ENCODE measurements at places on chromosomes 4 and X.

DNA sequence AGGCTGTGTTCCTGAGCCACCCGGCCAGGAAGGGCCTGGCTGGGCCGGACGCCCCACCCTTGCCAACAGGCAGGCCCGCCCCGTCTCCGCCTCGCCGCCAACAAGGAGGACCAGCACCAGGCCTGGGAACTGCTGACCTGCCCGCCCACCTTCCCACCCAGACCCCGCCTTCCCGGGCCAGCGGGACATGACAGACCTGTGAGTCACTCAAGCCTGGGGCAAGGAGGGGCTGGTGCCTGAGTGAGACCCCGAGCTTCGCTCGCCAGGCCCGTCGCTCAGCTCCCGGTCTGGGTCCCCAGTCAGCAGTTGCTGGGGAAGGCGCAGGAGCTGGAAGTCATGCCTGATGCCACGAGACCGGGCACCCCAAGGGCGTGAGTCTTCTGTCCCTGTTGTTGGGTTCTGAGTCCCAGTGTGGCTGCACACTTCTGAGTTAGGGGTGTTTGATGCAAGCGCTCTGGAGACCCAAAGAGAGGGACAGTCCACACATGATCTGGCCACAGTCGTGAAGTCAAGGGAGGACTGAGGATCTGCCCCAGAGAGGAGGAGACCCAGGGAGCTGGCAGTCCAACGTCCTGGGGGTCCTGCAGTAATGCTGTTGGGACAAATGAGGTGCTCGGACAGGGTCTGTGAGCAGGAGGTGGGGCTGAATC is at the start of gene DNASE1L1:
Gene DNASE1L1 (minus strand): TSS at position 33 of the 650 bp plus-strand sequence. CDS start 3,686 bp downstream, outside the sequence.
- H3K4me1 ChIP-seq: peaks cover 7% of the 10 kb centered on the region
- peak within 1 kb of the TSS; percentile 60 for H3K4me3 ChIP-seq
- no peaks in the 10 kb centered on the region for H3K27me3 ChIP-seq

DNA sequence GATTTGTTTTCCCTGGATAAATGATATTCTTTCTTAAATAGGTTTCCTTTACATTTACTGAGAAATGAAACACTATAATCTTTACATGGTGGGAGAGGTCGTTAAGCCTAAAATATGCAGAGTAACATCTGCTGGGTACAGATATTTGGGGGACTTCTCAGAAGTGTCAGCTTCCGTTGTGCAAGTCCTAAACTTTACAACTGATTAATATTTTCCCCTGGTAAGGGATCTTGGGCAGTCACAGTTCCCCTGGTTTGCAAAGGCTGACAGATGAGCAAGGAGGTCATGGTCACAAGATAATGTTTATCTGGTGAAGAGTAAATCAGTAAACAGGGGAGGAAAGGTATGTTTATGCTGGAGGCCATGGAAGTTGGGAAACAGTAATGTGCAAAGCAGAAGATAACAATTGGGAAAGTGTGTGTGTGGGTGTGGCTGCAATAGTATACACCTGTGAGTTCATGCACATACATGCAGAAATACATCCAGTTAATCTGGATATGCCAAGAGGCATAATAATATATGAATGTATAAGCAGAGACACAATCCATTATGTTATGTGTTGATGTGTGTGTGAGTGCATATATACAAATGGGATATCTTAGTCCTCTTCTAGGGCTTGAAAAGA is 508.2 kb upstream of the FAM241A start:
- no peak overlapping the region for H3K4me3 ChIP-seq
- H3K4me1 ChIP-seq: no peaks in the 10 kb centered on the region
- H3K36me3 ChIP-seq: no peaks in the 10 kb centered on the region
- no peak for DNase-seq

DNA sequence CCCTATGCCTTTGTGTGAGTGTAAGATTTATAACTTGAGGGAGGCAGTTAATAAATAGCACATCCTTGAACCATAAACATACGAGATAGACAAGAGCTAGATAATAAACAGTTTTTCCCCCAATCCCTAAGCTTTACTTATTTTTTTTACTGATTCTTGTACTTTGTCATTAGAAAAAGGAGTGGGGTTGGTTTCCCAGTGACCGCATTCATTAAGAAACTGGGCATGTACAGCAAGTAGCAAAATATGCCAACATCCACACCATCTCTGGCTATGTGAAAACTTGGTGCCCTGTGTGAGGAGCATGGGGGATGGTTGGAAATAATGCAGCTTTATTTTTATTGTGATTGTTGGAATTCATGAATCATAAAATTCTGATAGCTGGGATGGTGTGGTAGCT is 176.2 kb downstream of the CBR4 start:
- H3K27me3 ChIP-seq: peaks cover 78% of the 10 kb centered on the region
- H3K36me3 ChIP-seq: peaks cover 2% of the 10 kb centered on the region
- no peak overlapping the region for H3K27ac ChIP-seq
- H3K4me1 ChIP-seq: peaks cover 10% of the 10 kb centered on the region
- DNase-seq: no peak

DNA sequence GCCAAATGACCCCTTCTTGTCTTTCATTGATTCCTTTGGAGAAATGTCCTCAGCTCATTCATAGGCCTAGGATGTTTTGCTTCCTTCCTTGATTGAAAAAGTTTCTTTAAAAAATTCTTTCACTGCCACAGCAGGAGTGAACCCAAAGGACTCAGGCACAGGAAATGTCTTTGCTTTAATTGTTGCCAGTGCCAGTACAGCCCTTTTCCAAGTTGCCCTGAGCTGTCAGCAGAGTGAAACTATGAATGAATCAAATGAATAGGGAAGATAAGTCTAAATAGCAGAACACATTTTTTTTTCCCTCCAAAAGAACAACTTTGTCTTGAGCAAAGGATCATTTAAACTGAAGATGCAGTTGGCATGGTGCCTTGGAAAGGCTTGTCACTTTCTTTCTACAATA is 63.8 kb upstream of the SLC4A4 start:
- H3K36me3 ChIP-seq: peaks cover 3% of the 10 kb centered on the region
- H3K27ac ChIP-seq: peak overlapping the region; percentile 34
- no peak for DNase-seq

GRCh38 chr4:145531223-145531622 is 49.6 kb downstream of the SMAD1 start:
- no peaks in the 10 kb centered on the region for H3K27me3 ChIP-seq
- no peaks in the 10 kb centered on the region for H3K36me3 ChIP-seq
- peaks cover 10% of the 10 kb centered on the region for H3K4me1 ChIP-seq
- no peak overlapping the region for H3K27ac ChIP-seq
- H3K4me3 ChIP-seq: no peak overlapping the region

DNA sequence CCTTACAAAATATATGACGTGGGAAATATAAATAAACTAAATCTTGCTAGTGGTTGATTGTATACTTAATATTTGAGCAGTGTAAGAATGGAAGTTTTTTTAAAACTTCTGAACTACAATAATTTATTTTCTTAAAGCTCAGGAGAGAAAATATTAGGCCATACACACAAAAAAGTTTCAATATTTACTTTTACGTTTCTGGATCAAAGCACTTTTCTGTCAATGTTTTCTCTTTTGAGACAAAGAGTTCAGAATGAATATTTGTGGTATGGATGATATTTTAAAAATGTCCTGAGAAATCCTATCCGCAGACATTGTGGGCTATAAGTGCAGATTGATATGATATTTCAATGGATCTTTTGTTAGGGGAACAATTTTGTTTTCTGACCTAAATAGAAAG is 109.9 kb downstream of the TLL1 start:
- no peaks in the 10 kb centered on the region for H3K36me3 ChIP-seq
- no peaks in the 10 kb centered on the region for H3K4me1 ChIP-seq
- no peak overlapping the region for H3K4me3 ChIP-seq
- H3K27ac ChIP-seq: no peak overlapping the region
- no peaks in the 10 kb centered on the region for H3K27me3 ChIP-seq
- DNase-seq: no peak

GRCh38 chr4:109440948-109441347 is 7.3 kb downstream of the SEC24B start:
- no peak overlapping the region for H3K4me3 ChIP-seq
- DNase-seq: no peak
- peaks cover 2% of the 10 kb centered on the region for H3K36me3 ChIP-seq

GRCh38 chrX:16671005-16671404 is 21.0 kb downstream of the S100G start:
- H3K4me1 ChIP-seq: no peaks in the 10 kb centered on the region
- H3K27me3 ChIP-seq: no peaks in the 10 kb centered on the region
- no peak overlapping the region for H3K4me3 ChIP-seq
- H3K36me3 ChIP-seq: no peaks in the 10 kb centered on the region
- no peak overlapping the region for H3K27ac ChIP-seq

- no peaks in the 10 kb centered on the region for H3K4me1 ChIP-seq
- no peak for DNase-seq
- no peaks in the 10 kb centered on the region for H3K36me3 ChIP-seq
- H3K4me3 ChIP-seq: no peak overlapping the region
- peaks cover 6% of the 10 kb centered on the region for H3K27me3 ChIP-seq
These were observed 103.6 kb upstream of the ADGRG2 start for GRCh38 chrX:19225909-19226308.

DNA sequence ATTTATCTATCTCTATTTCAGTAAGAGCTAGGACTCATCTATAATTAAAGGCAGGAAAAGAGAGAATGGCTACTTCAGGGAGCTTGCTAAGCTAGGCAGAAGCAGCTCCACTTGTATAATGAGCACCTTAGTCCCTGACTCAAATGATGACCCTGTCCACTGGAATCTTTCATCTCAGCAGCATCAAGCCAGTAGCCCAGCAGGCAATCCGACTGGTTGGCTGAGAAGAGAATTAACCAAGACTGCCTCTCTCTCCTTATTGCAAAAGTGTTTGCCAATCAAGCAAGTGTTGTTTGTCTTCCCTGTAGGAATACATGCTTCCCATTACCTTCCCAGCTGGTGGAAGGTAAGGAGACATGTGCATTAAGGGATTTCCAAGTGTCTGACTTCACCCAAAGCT is 3.9 kb upstream of the SPOCK3 start:
- DNase-seq: no peak
- H3K36me3 ChIP-seq: no peaks in the 10 kb centered on the region
- H3K27ac ChIP-seq: no peak overlapping the region
- H3K4me1 ChIP-seq: no peaks in the 10 kb centered on the region

- peaks cover 2% of the 10 kb centered on the region for H3K4me1 ChIP-seq
- no peak overlapping the region for H3K27ac ChIP-seq
- no peaks in the 10 kb centered on the region for H3K36me3 ChIP-seq
- peaks cover 4% of the 10 kb centered on the region for H3K27me3 ChIP-seq
- no peak overlapping the region for H3K4me3 ChIP-seq
These were observed 8.2 kb upstream of the YIPF6 start for GRCh38 chrX:68490644-68491043.

- no peaks in the 10 kb centered on the region for H3K27me3 ChIP-seq
- no peaks in the 10 kb centered on the region for H3K36me3 ChIP-seq
- no peak for DNase-seq
- H3K4me1 ChIP-seq: no peaks in the 10 kb centered on the region
These were observed 478.7 kb upstream of the GALNTL6 start for GRCh38 chr4:171334549-171334948.

Data from T-helper 17 cell (primary cell).